ENCODE measurements at places on chromosomes 7 and 10.
A peak's percentile ranks its signal among the peaks of the same experiment; 100 is the strongest.

GRCh38 chr7:156752367-156753228 lies 112.0 kb downstream of the RNF32 start:
- no peak for DNase-seq

DNA sequence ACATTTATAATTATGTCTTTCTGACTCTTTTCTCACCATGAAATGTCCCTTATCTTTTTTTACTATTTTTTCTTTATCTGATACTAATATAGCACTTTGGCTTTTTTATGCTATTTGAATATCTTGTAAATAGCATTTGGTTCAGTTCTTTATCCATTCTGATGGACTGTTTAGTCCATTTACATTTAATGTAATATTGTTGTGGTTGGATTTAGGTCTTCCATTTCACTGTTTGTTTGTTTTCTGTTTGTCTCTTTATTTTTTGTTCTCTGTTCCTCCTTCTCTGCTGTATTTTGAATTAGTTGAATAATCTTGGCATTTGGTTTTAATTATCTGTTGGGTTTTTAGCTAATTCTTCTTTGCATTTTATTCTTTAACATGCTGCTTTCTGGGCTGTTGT lies 89.8 kb downstream of the ANKIB1 start:
- no peak for DNase-seq

DNA sequence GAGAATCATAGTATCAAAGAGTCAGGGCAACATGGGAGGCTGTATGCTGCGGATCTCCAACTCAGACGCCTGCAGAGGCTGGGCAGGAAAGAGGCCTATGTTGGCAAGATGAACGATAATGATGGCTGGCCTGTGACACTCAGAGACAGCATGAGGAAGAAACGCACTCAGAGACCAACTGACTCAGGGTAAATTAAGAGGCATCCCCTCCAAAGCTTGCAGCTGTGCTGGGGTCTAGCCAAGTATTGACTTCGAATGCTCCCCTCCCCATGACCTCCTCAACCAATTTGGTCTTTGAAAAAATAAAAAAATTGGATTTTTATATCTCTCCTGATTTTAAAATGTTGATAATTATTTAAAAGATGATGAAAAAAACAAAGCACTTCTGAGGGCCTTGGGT lies 718.9 kb downstream of the GRID1 start:
- DNase-seq, result no peak

DNA sequence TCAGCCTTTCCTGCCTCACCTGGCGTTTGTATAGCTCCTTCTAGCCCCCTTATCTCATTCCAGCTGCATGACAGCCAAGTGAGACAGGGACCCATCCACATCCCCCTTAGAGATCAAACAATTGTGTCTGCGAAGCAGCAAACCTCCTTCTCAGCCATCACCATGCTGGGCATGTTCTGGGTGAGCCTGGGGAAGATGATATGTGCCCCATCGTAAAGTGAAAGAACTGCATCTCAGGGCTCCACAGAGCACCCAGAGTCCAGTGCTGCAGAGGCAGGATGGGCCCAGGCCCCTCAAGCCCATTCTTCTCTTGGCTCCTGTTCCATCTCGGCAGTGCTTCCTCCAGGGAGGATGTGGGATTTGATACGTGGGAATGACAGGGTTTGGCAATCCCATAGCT lies 43.2 kb downstream of the FIGNL1 start:
- DNase-seq, result no peak

- DNase-seq, result no peak
Measured at GRCh38 chr10:79113827-79114226, 45.1 kb downstream of the ZMIZ1 start.

DNA sequence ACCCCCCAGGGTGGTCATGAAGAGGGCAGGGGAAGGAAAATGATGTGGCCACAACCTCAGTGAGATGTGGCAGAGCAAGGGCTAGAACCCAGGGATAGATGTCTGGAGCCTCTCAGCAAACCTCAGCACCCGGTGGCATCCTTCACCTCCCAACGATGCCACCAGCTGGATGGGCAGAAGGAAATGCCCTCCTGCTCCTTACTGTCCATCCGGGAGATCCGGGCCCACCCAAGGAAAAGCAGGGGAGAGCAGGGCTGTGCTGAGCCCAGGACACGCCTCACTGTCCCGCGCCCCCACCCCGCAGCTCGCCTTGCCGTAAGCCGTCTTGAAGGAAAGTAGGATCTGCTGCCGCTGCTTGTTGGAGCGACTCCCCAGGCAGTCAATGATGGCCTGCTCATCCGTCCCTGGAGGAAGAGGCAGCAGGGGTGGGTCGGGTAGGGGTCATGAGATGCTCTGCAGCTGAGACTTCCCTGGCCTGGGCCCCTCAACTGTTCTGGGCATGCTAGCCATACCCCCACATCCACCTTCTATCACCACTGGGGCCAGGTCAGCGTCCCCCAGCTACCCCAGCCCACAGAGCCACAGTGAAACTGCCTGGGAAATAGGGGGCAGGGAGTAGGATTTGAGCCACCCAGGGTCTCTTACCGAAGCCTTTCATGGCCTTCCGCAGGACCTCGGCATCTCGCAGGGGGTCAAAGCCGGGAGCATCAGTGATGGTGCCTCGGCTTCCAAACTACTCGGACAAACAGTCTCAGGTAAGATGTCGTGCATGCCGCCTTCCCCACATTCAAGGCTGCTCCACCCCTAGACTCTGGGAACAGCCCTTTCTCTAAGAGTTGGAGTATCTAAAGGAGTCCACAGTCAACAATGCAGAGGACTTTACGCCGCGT lies 34.3 kb downstream of the PLAC9 start:
- no peak for DNase-seq

- DNase-seq, result no peak
Measured at GRCh38 chr10:80938903-80939302, 401.2 kb downstream of the SH2D4B start.

DNA sequence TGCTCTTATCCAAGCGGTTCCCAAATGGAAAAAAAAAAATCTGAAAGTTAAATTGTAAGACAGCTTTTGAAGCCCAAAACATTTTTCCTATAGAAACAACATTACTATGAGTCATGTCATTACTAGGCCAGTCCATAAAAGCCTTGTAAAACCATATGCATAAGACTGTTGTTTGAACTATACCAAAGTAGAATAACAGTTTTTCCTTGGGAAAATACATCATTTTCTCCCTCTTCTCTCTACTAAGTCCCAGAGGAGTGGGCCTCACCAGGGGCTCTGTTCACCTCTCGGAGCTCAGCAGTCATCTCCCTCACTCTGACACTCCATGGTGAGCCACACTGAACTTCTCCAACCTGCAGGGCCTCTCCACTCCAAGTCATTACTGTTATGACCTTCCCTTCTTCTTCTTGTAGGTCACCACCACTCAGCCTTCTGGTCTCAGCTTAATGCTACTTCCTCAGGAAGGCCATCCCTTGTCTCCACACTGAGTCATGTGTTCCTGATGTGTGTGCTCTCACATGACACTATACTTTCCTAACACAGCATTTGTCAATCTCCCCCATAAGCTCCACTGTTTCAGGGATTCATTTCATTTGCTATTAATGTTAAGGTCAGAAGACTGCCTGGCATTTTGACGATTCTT lies 32.5 kb downstream of the ZNF438 start:
- no peak for DNase-seq

GRCh38 chr10:75314570-75314969 lies 78.8 kb upstream of the COMTD1 start:
- no peak for DNase-seq

DNA sequence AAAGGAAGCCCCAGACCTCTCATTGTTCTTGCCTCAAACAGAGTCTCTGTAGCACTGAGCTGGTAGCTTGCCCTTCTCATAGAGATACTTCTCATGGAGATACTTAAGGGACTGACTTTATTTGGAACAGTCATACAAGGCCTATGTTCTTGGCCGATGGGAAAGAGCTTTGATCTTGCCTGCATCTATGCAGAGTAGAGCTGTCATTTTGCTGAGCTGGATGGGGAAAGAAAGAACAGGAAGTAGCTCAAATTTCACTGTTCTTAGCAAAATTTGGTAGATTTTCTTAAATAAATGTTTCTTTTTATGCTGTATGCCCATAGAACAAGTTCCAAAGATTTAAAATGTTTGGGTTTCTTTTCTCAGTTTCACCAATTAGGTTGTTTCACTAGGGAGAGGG lies 119.3 kb upstream of the SEC61G start:
- DNase-seq, result no peak

DNA sequence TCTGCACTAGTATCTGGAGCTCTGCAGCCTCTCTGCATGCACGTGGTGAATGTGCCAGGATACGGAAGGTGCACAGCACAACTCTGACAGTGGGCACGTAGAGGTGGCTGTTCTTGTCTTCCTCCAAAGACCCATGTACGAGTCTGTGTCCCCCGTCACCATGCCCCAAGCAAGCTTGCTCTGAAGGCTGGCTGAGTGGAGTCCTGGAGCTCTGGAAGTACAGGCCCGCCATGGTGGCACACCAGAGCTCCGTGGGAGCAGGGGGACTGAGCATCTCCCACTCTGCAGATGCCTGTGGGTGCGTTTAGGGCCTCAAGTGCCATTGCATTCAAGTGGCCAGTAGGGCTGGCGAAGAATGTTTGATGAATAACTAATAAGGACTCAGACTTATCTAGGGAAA lies 17.1 kb downstream of the BCCIP start:
- no peak for DNase-seq

DNA sequence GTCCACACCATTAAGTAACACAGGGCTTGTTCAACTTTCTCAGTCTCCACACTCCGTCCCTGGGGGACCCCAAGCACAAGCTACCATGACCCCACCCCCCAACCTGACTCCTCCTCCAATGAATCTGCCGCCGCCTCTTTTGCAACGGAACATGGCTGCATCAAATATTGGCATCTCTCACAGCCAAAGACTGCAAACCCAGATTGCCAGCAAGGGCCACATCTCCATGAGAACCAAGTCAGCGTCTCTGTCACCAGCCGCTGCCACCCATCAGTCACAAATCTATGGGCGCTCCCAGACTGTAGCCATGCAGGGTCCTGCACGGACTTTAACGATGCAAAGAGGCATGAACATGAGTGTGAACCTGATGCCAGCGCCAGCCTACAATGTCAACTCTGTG lies 81.1 kb upstream of the SAMD8 start:
- DNase-seq, result no peak

- DNase-seq, result no peak
Measured at GRCh38 chr7:12765431-12766100, 78.1 kb downstream of the ARL4A start.

DNA sequence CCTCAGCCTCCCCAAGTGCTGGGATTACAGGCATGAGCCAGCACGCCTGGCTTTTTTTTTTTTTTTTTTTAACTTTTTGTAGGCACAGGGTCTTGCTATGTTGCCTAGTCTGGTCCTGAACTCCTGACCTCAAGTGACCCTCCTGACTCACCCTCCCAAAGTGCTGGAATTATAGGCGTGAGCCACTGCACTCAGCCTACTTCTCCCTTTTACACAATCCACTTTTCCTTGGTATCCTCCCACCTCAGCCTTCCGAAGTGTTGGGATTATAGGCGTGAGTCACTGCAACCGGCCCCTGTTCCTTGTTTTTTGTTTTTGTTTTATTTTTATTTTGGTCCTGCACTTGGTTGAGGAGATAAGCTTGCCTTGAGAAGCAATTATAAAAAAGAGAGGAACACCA lies 75.9 kb upstream of the KMT2C start:
- DNase-seq, result no peak

DNA sequence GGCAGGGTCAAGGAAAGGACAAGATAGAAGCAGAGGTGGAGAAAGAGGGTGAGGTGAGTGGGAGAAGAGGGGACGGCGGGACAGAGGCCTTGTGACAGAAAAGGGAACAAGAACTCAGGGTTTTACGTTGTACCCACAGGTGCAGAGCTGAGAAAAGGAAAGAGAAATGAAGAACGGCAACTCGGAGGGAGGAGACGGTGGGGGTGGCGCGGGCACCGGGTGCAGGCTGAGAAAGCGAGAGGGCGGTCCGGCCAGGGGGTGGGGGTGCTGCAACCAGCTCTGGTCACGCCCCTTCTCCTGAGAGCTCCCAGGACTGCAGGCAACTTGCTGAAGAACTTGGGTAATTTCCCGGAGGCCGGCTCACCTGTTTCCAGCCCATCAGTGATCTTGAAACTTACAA lies 65.3 kb downstream of the CARD11 start:
- peak; percentile 57 for DNase-seq

- no peak for DNase-seq
Measured at GRCh38 chr10:32112055-32112454, 55.8 kb upstream of the KIF5B start.

- DNase-seq, result no peak
Measured at GRCh38 chr7:157467496-157468212, 130.8 kb downstream of the DNAJB6 start.

- DNase-seq, result no peak
Measured at GRCh38 chr7:14905764-14906163, 3.2 kb upstream of the DGKB start.

Measured in activated CD4-positive, CD25-positive, alpha-beta regulatory T cell (primary cell).